ENCODE measurements at places on chromosomes 4 and X. TPM values are rescaled to one million over a fixed set of nuclear protein-coding genes. Genes with fewer than 3 reads are reported as not detected.

Gene ZFYVE28
- total RNA-seq = 3.7 TPM

Gene IRS4
- total RNA-seq = 1.2 TPM

Gene GLUD2
- total RNA-seq = 1.2 TPM

DNA sequence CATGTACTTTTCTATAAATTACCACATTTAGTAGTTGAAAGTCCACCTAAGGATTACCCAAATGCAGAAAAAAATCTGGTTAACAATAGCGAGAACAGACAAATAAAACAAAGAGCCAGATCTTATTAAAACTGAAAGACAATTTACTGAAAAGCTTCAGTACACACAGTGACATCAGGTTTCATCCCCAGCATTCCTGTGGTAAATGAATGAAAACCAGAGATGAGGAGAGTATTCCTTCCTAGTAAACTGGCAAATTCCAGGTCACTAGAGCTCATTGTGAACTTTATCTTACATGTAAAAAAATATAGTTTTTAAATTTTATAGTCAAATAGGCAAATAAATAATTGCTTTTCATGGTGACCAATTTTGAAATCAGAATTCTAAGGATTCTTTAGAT is 1290.5 kb downstream of the ADGRL3 start:
- no peak for DNase-seq

GRCh38 chrX:85503258-85504158 is 124.0 kb upstream of the POF1B start:
- no peak for DNase-seq

GRCh38 chr4:141595531-141595930 is 40.9 kb upstream of the IL15 start:
- no peak for DNase-seq

DNA sequence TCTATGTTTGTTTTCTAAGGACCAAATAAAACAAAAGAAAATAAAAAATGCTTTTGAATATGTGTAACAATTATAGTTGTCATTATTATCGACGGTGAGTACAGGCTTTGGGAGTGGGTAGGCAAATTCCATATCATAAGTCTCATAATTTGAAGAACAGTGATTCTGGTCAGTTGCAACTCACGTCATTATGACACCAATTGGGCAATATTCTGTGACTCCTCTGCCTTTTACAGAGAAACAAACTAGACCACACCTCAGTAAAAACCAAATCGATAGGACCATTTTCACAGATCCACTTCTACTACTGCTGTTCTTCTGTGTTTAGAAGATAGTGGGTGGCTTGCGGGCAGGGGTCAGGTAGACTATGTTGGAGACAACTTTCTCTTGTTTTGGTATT is 250.1 kb downstream of the C4orf33 start:
- no peak for DNase-seq

All from frontal cortex (tissue), 4 donors.